ENCODE measurements at places on chromosomes 7 and 10.
A peak's percentile ranks its signal among the peaks of the same experiment; 100 is the strongest.

DNA sequence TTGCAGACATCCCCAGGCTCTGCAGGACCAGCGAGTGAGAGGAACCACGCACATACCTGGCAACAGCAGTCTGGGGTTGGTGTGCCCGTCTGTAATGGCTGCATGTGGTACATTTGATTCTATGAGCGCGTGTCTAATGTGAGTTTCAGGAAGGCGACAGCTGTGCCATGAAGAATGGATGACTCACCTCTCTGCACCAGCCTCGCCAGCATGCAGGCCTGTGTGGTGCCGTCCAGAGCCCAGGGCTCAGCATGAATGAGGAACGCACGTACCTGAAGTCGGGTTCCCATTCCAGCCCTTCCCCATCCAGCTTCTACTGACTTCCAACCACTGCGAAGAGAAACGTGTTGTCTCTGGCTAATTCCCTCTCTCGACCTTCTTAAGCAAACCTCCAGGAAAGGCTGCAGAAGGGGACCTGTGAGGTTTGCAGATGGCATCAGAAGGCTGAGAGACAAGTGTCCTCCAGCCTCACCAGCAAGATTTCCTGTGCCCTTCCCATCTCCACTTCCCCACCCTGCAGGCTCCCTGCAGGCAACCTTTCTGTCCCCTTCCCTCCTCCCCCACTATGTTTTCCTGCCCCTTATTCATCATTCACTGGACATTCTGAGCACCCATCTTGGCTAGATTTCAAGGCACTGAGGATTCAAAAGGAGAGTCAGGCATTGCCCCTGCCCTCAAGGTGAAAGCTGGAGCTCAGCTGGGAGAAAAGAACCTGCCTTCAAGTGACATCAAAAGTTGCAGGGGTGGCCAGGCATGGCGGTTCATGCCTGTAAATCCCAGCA, 54.3 kb downstream of the ASB13 start:
- no peak for DNase-seq

GRCh38 chr10:132136097-132136521, 50.6 kb upstream of the DPYSL4 start:
- no peak for DNase-seq

GRCh38 chr7:47572094-47572445, 9.8 kb downstream of the TNS3 start:
- DNase-seq = no peak

- no peak for DNase-seq
Measured at GRCh38 chr7:151687523-151688235, 168.0 kb upstream of the RHEB start.

DNA sequence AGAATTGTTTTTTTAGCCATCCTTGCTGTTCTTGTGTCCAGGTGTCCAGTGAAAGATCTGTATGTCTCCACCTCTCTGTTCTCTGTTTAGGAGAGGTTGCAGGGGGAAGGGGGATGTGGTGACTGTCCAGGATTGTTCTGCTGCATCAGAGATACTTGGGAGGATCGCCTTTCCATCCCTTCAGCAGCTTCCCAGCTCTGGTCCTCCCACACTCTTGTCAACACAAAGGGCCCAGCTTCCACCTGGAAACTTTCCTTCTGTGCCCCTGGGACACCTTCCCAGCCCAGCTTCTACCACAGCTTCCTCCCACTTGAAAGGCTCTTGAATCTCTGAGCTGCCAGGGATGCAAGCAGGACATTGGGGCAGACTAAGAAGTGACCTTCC, 82.0 kb upstream of the SLF2 start:
- DNase-seq = no peak

DNA sequence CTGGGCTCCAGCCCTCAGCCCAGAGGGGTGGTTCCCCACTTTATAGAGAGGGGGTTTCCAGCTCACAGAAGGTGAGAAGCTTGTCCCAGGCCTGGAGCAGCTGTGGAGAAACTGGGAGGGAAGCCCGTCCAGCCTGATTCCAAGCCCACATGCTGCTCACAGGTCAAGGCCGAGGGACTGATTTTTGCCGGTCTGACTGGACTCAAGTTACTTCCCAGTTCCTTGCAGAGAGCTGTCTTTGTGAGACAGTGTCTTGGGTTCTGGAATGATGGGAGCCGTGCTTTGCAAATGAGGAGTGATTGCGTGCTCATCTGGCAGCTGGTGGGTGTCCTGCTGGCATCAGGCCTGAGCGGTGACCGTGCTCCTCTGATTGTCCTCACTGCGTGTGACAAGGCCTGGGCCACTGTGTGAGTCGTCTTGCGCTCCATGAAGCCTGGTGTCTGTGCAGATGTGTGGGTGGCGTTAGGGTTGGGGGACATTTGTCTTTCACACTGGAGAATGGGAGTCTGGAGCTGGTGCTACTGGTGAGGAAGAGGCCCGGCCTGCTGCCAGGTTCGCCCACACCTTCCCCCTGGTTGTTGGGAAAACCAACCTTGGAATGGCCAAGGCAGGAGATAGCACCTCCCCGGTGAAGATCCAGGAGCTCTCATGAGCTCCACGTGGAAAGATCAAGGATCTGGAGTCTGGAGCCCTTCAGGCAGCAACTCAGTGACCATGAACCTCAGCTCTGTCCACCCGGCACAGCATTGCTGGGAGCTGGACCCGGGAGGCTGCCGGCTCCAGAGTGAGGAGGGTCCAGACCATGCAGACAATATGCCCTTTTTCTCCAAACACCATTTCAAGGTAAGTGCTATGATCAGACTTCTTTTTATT, 129.6 kb downstream of the SMURF1 start:
- DNase-seq = no peak

GRCh38 chr10:500876-501275, 188.6 kb downstream of the DIP2C start:
- no peak for DNase-seq

- DNase-seq = no peak
Measured at GRCh38 chr10:12938271-12938670, 63.2 kb downstream of the CCDC3 start.

DNA sequence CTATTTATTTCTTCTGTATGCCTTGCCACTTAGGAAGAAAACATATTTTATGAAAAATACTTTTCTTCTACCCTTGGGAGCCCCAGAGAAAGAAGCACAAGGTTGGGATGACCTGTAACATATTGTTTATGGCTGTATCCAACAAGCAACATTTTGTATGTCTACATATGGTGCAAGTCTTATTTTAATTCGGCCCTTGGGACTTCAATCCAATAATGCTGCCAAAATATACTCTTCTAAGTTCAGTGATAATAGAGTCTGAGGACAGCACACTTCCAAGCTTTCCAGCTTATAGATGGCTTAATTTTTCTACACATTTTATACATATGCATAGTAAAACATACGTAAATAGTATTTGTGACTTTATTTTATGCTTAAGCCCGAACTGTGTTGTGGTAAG, 318.5 kb upstream of the SEMA3A start:
- no peak for DNase-seq

GRCh38 chr7:23938937-23939552, 229.0 kb downstream of the STK31 start:
- DNase-seq = no peak

- no peak for DNase-seq
Measured at GRCh38 chr7:149633976-149634945, 136.7 kb upstream of the ZNF746 start.

DNA sequence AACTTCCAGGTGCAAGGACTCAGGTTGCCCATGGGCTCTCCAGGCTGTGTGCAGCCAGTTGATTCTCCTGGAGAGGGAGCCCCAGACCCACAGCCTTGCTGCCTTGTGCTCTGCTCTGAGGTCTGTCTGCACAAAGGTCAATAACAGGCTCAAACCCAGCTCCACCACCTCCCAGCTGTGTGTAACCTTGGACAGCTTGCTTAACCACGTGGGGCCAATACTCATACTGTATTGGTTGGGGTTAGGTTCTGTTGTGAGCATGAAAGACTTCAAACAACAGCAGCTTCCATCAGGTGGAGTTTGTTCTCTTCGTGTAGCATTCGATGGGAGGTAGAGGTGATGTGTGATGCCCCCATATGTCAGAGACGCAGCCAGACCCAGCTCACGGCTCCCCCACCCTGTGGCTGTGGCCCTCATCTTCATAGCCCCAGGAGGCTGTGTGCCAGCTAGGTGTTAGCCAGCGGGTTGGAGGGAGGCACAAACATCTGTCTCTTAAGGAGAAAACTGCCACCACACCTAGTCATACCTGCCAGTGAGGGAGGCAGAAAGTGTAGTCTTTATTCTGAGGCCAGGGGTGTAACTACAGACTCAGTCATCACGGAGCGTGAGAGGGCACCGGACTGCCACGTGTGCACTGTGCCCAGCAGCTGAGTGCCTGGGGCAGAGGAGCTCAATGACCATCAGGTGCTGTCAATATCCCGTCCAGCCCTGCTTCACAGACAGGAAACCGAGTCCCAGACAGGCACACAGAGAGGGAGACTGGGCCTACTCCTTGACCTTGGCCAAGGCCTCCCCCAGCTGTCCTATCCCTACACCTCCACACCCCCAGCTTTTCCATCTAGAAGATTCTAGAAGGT, 8.1 kb upstream of the POLD2 start:
- peak; percentile 56 for DNase-seq

DNA sequence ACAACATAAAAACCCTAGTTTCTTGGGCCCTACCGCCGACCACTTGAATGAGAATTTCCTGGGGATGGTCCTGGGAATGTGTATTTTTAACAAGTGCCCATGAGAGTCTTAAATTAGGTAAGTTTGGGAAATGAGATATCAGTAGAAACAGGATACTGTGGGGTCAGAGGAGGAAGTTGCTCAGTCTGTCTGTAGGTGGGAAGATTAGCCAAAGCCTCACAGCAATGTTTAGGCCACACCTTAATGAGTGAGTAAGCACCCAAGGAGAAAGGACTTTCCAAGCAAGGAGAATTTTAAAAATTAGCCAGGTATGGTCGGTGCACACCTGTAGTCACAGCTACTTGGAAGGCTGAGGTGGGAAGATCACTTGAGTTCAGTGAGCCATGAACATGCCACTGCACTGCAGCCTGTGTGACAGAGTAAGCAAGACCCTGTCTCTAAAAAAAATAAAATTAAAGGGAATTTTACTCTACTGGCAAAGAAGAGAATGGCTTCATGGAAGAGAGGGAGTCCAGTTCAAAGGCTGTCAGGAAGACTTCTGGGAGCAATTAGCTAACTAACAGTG, 31.9 kb downstream of the PAPSS2 start:
- DNase-seq = no peak

DNA sequence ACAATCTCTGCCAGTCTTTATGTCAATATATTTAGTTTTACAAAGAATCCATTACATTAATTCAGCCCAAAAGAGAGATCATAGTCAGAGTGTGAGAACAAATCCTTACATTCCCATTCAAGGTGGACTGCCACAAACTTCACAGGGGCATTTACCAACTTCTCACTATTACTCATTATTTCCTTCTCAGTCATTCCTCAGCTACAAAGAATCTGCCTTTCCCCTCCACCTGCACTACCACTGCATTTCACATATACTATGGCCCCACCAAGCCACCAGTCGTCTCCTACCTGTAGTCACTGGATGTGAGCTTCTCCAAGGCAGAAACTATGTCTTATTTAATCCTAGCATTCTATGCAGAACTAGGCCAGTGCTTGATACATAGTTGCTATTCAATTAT, 94.3 kb downstream of the USP6NL start:
- no peak for DNase-seq

DNA sequence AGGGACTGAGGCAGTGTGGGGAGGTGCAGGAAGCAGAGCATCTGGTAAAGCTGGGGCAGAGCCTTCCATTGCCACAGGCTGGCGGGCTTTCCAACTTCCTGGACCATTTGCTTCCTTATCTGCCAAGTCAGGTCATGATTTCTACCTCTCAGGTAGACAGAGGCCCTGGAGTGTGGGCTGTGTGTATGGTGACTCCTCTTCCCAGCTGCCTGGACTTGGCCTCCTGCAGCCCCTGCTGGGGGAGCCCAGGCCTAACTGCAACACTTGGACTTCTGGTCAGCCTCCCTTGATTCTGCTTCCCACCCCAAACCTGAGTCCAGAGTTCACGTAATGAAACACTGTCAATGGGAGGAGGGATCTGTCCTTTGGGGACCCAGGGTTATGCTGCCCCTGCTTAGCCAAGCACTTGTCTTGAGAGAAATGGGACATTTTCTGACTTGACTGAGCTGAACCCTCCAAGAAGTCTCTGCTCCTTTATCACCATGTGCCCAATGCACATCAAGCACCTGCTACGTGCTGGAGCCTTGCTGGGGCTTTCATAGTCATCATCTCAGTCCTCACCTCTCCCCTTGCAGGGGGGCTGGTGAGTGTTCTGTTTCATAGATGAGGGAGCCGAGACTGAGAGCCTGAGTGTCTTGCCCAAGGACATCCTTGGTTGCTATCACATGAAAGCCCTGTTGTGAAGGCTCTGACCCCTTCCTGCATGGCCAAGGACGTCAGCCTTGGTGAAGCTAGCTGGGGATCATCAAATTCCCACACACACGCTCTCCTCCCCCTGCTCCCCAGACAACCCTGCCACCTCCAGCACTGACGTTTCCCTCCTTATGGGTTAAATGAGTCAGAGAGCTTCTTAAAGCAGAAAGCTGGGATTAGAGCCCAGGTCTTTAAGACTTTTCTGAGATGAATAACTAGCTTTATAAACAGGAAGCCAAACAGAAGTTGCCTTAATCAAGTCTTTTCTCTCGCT, 3.4 kb downstream of the CLEC2L start:
- DNase-seq = no peak

- no peak for DNase-seq
Measured at GRCh38 chr10:69315610-69316312, 37.5 kb downstream of the HK1 start.

DNA sequence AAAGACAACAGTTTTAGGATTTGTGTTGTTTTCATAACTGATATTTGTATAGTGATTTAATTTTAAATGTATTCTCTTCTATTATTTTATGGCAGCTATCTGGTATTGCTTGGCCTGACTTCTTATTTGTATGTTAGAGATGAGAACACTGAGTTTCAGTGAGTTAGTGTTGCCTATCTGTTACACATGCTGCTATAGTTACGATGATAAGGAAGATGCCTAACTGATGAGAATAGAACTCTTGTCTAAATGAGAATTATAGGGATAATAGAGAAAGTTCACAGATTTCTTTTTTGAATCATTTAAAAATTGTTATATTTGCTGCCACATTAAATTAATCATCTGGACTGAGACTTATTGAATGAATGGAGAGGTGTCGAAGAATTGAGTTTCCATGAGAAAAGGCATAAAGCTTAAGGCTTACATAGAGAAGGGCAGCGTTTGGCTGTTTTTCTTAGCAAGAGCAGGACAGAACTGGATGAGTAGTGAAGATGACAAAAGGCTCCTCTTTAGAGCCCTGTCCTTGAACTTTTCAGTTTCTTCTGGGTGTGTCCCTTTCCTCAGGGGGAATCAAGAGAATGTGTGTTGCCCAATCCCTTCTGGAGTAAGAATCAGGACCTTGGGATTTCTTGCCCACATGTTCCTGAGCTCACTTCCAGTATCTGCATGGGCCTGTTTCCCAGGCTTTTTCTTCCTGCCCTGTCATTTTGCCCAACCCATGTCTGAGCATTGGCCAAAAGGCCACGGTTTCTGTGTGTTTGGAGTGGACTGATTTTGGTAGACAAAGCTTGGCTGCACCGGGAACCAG, 195.6 kb upstream of the CSTF2T start:
- DNase-seq = no peak

DNA sequence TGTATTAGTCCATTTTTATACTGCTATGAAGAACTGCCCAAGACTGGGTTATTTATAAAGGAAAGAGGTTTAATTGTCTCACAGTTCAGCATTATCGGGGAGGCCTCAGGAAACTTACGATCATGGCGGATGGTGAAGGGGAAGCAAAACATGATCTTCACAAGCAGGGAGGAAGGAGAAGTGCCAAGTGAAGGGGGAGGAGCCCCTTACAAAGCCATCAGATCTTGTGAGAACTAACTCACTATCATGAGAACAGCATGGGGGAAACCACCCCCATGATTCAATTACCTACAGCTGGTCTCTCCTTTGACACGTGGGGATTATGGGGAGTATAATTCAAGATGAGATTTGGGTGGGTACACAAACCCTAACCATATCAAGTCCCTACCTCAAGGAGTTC, 85.4 kb downstream of the JAZF1 start:
- DNase-seq = no peak

GRCh38 chr7:146375170-146375569, 258.6 kb downstream of the CNTNAP2 start:
- no peak for DNase-seq
